H1 (cell line): ENCODE measurements at places on chromosomes 5 and 9.

- no peak overlapping the region for H3K4me3 ChIP-seq
- no peaks in the 10 kb centered on the region for H3K27me3 ChIP-seq
- H3K36me3 ChIP-seq: peaks cover 20% of the 10 kb centered on the region; the same call in 1 of the 2 replicates
- DNase-seq: no peak
Observed at GRCh38 chr5:94329115-94329514, 289.3 kb downstream of the KIAA0825 start.

DNA sequence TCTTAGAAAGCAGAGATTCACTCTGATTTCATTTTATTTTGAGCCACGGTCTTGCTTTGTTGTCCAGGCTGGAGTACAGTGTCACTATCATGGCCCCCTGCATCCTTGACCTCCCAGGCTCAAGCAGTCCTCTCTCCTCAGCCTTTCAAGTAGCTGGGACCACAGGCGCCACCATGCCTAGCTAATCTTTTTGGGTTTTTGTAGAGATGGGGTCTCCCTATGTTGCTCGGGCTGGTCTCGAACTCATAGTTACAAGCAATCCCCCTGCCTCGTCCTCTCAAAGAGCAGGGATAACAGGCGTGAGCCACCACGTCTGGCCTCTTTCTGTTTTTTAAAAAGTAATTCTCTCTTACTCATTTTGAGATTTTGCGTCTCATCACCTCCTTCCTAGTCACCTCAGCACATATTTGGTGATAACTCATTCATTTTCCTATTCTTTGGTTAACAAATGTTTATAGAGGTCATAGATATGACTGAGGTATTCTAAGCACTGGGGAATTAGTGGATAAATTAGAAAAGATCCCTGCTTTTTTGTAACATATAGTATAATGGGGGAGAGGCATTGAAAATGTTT, 10.8 kb upstream of the DCP2 start:
- H3K4me3 ChIP-seq: no peak overlapping the region
- H3K4me1 ChIP-seq: no peaks in the 10 kb centered on the region
- no peak for DNase-seq
- H3K36me3 ChIP-seq: no peaks in the 10 kb centered on the region
- no peaks in the 10 kb centered on the region for H3K27me3 ChIP-seq

DNA sequence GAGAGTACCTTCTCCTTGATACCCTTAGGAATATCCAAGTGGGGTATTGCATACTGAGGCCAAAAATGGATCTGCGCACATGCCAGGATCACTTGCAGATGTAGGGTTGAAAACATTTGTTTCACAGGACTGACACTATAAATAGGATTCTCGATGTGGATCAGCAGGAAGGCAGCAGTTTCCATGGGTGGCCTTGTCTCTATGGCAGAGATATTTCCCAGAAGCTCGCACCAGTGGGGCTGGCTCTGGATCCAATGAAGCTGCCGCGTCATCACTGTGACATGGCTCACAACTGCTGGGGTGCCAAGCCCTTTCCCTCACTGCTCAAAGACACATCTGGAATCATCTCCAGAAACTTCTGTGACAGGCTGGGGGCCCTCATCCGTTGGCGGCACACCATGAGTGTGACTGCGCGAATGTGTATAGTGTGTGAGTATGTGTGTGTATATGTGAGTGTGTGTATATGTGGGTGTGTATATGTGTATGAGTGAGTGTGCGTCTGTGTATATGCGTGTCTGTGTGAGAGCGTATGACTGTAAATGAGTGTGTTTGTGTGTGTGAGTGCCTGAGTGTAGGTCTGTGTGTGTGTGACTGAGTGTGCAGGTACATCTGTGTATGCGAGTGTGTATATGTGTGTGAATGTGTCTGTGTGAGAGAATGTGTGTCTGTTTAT, 182.5 kb downstream of the GAS1 start:
- no peak overlapping the region for H3K4me3 ChIP-seq
- no peak overlapping the region for H3K27ac ChIP-seq
- no peak for DNase-seq
- no peaks in the 10 kb centered on the region for H3K36me3 ChIP-seq

- no peaks in the 10 kb centered on the region; the same call in 1 of the 2 replicates for H3K4me1 ChIP-seq
- DNase-seq: no peak
- no peak overlapping the region for H3K4me3 ChIP-seq
Observed at GRCh38 chr9:125260561-125260960, 1.1 kb upstream of the GAPVD1 start.

DNA sequence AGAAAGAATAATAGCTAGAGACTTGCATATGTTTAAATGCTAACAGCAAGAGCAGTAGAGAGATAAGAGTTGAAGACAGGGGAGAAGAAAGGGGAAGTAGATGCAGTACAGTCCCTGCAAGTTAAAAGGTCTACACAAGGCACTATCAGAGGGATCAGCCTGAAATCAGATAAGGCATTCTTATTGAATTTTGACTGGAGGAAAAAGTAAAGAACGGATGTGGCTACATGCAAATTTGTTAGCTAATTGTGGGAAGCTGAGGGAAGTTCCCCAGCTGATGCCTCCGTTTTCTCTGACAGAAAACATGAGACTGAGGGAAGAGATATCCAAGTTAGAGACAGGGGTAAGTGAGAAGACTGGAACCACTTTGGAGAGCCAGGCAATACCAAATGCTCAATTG, 12.9 kb upstream of the RHOBTB3 start:
- no peaks in the 10 kb centered on the region for H3K4me1 ChIP-seq
- H3K36me3 ChIP-seq: no peaks in the 10 kb centered on the region
- H3K27ac ChIP-seq: no peak overlapping the region
- H3K27me3 ChIP-seq: no peaks in the 10 kb centered on the region

GRCh38 chr5:150014456-150014855, 13.9 kb downstream of the HMGXB3 start:
- no peak overlapping the region for H3K27ac ChIP-seq
- peaks cover 28% of the 10 kb centered on the region for H3K36me3 ChIP-seq

GRCh38 chr5:80117446-80117845, 82.3 kb downstream of the THBS4 start:
- H3K27ac ChIP-seq: no peak overlapping the region
- no peak for DNase-seq
- H3K36me3 ChIP-seq: no peaks in the 10 kb centered on the region
- H3K4me1 ChIP-seq: no peaks in the 10 kb centered on the region

DNA sequence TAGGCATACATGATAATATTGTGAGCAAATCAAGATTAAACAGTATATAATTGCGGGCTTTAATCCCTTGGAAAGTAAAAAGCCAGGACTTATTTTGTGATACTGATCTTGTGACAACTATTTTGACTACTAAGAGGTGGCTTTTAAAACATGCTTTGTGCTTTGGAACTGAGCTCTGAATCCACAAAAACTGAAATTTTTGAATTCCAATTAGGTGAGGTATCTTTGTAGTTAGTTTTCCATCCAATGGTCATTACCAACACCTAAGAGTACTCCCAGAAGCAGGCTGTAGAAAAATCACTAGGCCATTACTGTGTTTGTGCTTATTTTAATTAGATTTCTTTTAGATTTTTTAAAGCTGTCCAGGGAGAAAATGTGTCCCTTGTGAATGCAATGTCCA, 559.5 kb upstream of the WWC1 start:
- H3K27me3 ChIP-seq: no peaks in the 10 kb centered on the region
- no peak overlapping the region for H3K27ac ChIP-seq
- H3K36me3 ChIP-seq: no peaks in the 10 kb centered on the region
- DNase-seq: no peak
- H3K4me1 ChIP-seq: no peaks in the 10 kb centered on the region; the same call in 1 of the 2 replicates

DNA sequence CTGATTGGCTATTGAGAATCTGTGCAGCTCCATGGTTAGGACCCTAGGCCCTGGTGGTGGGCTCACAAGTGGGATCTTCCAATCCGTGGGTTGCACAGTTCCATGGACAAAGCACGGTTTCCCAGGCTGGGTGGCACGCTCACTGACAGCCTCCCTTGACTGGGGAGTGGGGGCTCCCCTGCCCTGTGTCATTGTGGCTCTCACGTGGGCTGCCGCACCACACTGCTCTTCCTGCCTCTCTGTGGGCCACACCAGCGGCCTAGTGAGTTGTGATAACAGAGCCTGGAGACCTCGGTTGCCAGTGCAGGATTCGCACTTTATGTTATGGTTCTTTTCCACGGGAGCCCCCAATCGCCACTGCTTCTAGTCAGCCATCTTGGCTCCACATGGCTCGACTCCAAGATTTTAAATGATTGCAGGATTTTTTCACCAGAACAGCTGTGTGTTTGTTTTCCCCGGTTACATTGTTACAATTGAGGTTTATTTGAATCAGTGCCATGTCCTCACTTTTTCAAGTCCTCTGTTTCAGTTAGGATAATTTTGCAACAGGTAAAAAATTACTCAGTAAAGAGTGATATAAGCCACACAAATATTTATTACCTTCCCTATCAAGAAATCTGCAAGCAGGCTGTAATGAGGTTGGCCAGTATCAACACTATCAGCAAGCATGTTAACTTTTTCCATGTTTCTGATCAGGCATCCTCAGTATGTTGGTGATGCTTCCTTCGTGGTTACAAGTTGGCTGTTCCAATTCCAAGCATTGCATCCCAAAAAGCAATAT, 253.8 kb downstream of the ZNF608 start:
- no peak for DNase-seq
- no peaks in the 10 kb centered on the region for H3K36me3 ChIP-seq
- no peaks in the 10 kb centered on the region for H3K27me3 ChIP-seq
- no peak overlapping the region for H3K4me3 ChIP-seq
- no peaks in the 10 kb centered on the region for H3K4me1 ChIP-seq
- no peak overlapping the region for H3K27ac ChIP-seq

GRCh38 chr9:27599870-27600238, 26.6 kb upstream of the C9orf72 start:
- no peaks in the 10 kb centered on the region for H3K4me1 ChIP-seq
- DNase-seq: no peak
- no peak overlapping the region for H3K4me3 ChIP-seq
- H3K27ac ChIP-seq: no peak overlapping the region
- no peaks in the 10 kb centered on the region for H3K36me3 ChIP-seq

- no peak for DNase-seq
- no peak overlapping the region for H3K27ac ChIP-seq
- H3K36me3 ChIP-seq: no peaks in the 10 kb centered on the region
- no peak overlapping the region for H3K4me3 ChIP-seq
- no peaks in the 10 kb centered on the region for H3K27me3 ChIP-seq
Observed at GRCh38 chr5:59021286-59021673, 438.4 kb downstream of the RAB3C start.

DNA sequence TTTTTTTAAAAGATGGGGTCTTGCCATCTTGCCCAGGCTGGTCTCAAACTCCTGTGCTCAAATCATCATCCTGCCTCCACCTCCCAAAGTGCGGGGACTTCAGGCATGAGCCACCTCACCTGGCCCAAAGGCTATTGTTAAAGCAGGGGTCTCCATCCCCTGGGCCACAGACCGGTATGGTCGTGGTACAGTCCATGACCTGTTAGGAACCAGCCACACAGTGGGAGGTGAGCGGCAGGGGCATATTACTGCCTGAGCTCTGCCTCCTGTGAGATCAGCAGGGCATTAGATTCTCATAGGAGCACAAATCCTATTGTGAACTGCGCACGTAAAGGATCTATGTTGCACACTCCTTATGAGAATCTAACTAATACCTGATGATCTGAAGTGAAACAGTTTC, 7.3 kb upstream of the NOL6 start:
- H3K36me3 ChIP-seq: no peaks in the 10 kb centered on the region
- H3K4me3 ChIP-seq: no peak overlapping the region
- no peak overlapping the region for H3K27ac ChIP-seq
- H3K4me1 ChIP-seq: no peaks in the 10 kb centered on the region

GRCh38 chr5:83568186-83568585, 96.6 kb downstream of the VCAN start:
- no peak overlapping the region for H3K4me3 ChIP-seq
- H3K36me3 ChIP-seq: peaks cover 29% of the 10 kb centered on the region
- no peaks in the 10 kb centered on the region for H3K4me1 ChIP-seq
- H3K27ac ChIP-seq: no peak overlapping the region; the same call in 1 of the 2 replicates
- DNase-seq: no peak
- no peaks in the 10 kb centered on the region for H3K27me3 ChIP-seq

DNA sequence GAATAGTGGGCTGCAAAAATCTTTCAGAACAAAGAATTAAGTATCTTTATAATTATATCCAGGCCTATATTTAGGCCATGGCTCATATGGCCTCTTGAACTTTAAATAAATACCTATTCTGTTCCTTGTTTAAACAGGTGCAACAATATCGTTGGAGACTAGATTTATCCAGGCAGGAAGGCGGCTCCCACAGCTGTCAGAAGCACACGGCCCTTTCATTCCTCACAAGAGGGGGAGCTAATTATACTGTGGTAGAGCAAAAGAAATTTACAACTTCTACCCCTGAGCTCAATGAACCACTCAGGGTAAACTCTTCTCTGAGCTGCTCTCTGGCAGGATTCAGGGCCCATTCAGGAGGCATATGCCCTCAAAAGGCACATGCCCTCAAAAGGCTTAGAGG, 31.3 kb downstream of the TMEM174 start:
- peaks cover 8% of the 10 kb centered on the region; the same call in 1 of the 2 replicates for H3K27me3 ChIP-seq
- no peaks in the 10 kb centered on the region for H3K4me1 ChIP-seq
- H3K27ac ChIP-seq: no peak overlapping the region
- no peaks in the 10 kb centered on the region for H3K36me3 ChIP-seq
- H3K4me3 ChIP-seq: no peak overlapping the region
- no peak for DNase-seq

DNA sequence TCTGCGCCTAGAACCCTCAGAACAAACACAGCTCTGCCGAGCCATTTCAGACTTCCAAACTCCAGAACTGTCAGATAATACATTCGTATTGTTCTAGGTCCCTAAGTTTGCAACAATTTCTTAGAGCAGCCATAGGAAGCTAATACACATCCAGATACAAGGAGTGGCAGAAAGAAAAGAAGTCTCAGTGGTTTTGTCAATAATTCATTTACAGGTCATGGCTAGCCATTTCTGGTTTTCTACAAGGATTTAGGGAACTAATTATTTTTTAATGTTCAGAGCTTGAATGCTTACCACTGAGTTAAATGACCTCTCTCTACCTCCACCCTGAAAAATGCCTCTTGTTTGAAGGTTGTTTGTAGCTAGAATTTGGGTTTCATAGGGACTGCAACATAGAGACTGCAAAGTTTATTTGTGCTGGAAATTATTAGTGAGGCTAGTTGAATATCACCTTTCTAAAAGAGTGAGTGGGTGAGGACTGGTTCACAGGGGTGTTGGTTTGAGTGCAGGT, 15.5 kb upstream of the ERMP1 start:
- no peak overlapping the region for H3K4me3 ChIP-seq
- no peak overlapping the region for H3K27ac ChIP-seq
- DNase-seq: no peak
- no peaks in the 10 kb centered on the region for H3K27me3 ChIP-seq
- no peaks in the 10 kb centered on the region for H3K36me3 ChIP-seq

DNA sequence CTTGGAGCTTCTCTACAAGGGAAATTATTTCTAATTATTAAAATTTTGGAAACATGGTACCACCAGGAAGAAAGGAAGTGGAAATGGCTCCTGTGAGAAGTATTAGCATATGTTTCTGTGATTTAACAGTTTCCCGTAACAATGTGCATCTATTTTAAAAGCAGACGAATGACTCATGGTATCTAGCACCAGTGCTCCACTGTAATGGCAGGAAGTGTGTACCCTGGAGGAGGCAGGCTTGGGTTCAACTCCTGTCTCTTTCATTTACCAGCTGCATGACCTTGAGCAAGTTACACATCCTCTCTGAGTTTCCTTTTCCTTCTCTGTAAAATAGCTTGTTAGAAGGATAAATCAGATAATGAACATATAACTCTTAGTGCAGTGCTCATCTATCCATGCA, 41.0 kb upstream of the ANGPTL2 start:
- peaks cover 12% of the 10 kb centered on the region for H3K4me1 ChIP-seq
- no peak for DNase-seq
- H3K4me3 ChIP-seq: no peak overlapping the region
